ENCODE measurements at places on chromosomes 12 and 14.

DNA sequence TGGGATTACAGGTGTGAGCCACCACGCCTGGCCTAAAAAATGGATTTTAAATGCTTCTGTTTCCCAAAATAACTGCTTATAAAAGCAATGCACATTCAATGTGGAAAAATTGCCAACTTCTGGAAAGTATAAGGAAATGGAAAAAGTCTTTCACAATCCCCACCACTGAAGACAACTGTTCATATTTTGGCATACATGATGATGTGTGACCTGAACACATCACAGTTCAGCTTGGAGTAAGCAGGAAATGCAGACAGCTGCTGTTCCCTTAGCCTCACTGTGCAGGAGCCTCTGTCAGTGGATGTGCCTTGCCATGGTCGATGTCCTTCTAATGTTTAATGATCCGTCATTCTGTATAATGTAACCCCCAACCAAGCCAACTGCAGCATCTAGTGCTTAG, 5.2 kb downstream of the MTERF2 start:
- DNase-seq, result no peak

DNA sequence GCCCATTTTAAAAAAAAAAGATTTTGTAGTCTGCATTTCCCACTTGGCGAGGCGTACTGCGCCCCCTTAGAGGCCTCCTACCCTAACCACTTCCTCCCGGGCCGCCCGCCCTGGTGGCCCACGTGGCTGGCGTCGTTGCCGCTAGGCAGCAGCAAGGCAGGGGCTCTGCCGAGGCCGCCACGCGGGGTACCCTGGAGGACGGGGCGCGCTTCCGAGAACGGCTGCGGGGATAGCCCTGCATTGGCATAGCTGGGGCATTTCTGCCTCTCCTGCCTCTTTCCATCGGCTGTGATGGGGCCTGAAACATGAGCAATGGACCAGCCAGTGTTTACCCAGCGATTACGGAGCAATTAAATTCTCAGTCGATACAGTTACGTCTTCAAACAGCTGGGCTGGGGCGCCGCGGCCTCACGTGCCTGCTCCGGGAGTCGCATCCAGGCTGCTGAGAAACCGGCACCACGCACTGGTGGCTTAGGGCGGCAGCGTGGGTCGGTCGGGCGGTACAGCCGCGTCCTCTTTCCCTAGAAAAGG, 38.0 kb downstream of the IQSEC3 start:
- peak; percentile 12 for DNase-seq

- DNase-seq, result no peak
Observed at GRCh38 chr12:112238441-112238840, 113.1 kb downstream of the TRAFD1 start.

- no peak for DNase-seq
Observed at GRCh38 chr12:54378796-54379397, 5.6 kb downstream of the ZNF385A start.

GRCh38 chr14:22471545-22472121, 117.4 kb downstream of the DAD1 start:
- DNase-seq, result no peak

GRCh38 chr14:63759456-63759855, 31.6 kb upstream of the SGPP1 start:
- no peak for DNase-seq

- DNase-seq, result no peak
Observed at GRCh38 chr12:15180325-15180724, 40.9 kb downstream of the RERG start.

DNA sequence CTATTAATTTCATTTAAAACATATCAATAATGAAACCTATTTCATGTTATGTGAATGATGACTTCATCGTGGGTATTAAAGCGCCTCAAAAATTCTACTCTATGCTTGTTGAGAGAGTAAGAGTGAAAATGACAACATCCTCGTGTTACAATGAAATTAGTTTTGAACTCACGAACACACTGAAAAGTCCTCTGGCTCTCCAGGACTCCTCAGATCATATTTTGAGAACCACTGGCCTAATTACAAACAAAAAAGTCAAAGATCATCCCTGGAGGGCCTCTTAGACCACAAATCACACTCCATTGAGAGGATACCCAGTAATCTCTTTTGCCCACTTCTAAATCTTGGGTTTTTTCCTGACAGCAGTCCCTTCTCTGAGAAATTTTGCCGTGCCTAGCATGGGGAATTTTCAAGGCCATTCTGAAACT, 19.1 kb downstream of the DAAM1 start:
- DNase-seq, result no peak

DNA sequence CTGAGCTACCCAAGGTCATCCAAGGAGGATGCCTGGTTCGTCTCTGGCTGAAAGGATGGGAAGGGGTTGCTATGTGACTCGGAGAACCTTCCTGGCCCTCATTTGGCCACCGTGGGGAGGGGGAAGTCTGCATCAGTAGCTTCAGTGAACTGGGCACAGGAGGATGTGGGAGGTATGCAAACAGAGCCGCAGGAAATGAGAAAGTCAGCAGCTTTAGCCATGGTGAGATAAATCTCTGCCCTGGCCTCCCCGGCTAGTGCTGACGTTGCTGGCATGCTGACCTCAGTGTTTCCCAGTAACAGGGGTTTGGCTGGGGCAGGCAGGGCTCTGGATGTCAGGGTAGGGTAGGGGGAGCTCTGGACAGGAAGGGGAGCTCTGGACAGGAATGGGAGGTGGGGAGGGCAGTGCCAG, 2.3 kb upstream of the CEBPE start:
- DNase-seq, result no peak

DNA sequence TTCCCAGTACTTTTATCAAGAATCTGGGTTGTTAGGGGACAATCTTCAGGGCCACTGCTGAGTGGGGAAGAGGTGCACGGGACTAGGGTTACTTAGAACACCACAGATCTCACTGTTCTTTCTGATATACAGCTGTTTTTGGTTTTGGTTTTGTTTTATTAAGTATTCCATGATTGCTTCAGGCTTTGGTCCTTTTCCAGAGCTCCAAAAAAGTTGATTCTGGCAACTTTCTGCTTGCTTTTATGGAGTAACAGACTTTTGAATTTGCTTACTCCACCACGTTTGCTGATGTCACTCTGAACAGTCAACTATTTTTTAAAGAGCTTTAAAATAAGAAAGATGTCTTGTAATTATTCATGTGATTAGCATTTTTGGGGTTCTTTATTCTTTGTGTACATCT, 368.1 kb upstream of the FOXG1 start:
- DNase-seq, result no peak

- no peak for DNase-seq
Observed at GRCh38 chr14:92014040-92014439, 25.8 kb downstream of the TRIP11 start.

DNA sequence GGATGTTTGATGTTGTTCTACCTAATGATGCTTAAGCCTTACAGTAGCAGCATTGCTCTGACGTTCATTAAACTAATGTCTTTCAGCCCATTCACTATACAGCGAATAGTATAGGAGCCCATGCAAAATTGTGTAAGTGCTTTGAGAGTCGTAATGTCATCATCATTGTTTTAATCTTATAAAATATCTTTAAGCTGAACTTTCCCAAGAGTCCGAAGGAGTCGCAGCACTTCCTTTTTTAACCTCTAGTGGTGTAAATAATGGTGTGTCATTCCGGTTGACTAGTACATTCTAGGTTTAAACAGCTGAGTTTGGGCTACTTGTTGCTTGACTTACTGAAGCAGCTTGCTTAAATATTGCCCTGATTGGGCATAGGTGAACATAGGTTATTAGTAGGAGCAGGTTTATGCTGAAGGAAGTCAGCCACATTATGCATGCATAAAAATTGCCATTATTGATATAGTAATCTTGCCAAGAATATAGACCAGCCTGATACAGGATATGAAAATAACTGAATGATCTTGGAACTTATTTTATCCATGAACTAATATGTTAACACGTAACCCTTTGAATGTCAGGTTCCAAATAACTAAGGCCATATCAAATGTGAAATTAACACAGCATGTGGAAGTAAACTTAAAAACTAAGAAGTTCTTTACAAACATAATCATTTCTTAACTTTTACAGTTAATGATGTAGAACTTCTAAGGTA, 2.6 kb downstream of the WNK1 start:
- DNase-seq, result no peak

- DNase-seq, result no peak
Observed at GRCh38 chr12:41288142-41288811, 100.2 kb downstream of the PDZRN4 start.

DNA sequence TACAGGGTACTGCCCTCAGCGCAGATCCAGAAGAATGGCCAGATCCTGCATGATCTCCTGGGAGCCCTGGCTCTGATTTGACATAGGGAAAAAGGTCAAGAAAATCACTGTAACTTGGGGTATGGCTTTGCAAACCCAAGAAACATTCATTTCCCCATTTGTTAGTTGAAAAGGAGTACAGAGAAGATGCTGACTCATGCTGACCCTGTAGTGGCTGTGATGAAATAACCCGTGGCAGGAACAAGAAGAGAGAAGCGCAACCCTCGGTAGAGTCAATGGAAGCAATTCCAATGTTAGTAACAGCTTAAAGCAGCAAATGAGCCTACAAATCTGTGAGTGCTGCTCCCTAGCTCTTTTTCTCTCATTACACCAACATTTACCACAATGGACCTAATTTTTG, 281.6 kb upstream of the NPAS3 start:
- DNase-seq, result no peak

DNA sequence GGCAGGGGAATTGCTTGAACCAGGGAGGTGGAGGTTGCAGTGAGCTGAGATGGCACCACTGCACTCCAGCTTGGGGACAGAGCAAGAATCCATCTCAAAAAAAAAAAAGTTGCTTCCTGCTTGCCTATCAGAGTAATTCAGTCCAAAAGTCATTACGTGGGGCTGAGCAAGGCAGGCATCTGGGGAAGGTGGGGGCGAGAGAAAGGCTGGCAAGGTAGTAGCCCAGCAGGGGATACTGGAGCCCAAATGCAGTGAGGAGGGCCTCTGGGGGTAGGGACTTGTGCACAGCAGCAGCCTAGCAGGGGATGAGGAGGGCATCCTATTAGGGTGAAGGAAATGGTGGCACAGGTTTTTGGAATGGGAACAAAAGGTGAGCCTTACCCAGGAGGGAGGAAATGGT, 7.1 kb downstream of the ETFRF1 start:
- no peak for DNase-seq

DNA sequence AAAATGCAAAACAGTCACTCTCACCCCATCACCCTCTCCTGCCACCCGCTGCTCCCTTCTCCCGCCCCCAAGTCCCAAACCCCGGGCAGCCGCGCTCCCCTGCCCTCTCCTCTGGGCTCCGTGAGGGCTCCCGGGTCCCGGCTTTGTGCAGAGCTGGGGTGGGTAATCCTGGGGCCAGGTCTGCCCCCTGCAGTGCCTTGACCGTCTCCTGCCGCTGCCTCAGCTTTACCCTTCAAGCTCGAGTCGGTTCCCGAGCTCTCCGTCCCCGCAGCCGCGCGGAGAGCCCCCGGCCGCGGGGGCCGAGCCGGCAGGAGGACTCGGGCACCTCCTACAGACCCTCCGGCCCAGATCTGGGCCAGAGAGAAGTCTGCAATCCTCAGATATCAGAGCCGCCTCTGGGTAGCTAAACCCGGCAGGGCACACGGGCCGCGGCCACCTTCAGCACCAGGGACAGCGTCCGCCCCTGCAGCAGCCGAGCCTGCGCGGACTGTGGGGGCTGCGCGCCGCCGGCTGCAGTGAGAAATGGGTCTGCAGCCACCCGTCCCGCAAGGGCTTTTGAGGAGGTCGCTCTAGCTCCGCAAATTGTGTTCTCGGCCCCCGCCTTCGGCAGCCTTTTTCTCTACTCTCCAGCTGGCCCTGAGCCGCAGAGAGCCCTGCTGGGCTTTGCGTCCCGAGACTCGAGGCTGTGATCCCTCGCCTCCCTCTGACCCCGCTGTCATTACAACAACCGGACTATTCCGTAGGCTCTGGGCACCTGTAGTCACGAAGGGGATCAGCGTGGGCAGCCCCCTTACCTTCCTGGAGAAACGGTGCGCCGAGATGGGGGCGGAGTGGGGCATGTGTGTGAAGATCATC, 1.2 kb downstream of the PRMT8 start:
- DNase-seq, result peak; percentile 45

DNA sequence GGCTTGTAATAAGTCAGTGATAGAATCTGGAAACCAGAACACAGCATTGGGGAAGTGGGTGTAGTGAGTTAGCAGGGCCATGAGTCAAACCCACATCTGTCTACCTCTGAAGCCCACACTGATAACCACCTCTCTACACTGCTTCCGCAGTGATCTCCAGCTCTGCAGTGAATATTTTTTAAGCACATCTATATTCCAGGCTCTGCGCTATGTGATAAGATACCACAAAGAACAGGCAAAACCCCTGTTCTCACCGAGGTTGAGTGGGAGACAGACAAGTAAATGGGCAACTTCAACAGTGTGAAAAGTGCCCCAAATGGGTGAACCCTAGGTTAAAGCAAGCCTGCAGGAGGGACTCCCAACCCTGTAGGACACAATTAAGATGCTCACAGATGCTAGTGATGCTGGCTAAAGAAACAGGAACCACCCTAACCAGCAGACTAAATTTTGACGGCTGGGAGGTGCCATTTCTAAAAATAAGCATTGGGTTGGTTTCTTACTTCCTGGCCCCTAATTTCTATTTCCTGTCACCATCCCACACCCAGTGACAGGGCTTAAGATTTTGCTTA, 375.0 kb downstream of the DPF3 start:
- peak; percentile 21 for DNase-seq

DNA sequence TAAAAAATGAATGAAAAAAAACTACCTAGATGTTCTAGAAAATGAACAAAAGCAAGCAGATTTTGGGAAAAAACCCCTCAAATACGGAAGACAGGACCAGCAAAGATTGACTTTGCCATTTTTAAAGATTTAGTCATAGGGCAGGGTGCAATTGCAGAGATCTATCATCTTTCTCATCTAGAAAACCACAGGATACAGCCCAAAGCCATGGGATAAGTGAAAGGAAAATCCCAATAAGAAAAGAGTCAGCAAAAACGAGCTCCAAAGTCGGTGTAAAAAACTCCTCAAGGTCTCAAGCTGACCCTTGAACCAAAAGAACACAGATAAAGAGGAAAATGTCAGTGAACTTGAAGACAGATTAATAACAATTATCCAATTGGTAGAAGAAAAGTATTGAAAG, 28.0 kb downstream of the CEP290 start:
- no peak for DNase-seq

DNA sequence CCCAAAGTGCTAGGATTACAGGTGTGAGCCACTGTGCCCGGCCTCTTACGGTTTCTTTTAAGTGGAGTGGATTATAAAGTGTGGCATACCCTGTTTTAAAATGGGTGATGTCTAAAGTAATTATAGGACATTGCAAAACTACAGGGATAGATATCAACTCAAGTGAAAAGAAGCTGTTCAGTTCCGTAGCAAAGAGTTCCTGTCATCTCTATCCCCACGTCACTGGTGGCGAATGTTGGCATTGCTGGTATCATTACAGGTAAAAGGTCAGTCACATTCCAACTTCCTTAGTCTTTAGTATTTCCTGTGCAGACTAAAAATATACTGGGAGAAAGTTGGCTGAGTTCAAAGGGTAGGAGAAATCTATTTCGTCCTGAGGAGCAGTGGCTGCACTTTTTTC, 95.6 kb upstream of the SLC38A2 start:
- no peak for DNase-seq

- no peak for DNase-seq
Observed at GRCh38 chr12:110010853-110011723, 11.9 kb downstream of the ANKRD13A start.

DNA sequence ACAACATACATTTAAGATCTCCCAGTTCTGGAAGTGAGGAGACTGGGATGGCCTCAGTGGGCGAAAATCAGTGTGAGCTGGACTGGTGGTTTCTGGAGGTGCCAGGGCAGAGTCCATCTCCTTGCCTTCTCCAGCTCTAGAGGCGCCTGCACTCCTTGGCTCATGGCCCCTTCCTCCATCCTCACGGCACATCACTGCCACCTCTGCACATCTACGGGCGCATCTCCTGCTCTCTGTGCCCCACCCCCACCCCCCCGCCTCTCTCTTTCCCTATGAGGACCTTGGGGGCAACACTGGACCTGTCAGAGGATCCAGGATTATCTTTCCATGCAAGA, 62.8 kb upstream of the DIO3 start:
- no peak for DNase-seq

All from activated T-cell treated with anti-CD3 and anti-CD28 coated beads for 48 hours (primary cell).